ENCODE measurements at places on chromosomes 13 and 19.

DNA sequence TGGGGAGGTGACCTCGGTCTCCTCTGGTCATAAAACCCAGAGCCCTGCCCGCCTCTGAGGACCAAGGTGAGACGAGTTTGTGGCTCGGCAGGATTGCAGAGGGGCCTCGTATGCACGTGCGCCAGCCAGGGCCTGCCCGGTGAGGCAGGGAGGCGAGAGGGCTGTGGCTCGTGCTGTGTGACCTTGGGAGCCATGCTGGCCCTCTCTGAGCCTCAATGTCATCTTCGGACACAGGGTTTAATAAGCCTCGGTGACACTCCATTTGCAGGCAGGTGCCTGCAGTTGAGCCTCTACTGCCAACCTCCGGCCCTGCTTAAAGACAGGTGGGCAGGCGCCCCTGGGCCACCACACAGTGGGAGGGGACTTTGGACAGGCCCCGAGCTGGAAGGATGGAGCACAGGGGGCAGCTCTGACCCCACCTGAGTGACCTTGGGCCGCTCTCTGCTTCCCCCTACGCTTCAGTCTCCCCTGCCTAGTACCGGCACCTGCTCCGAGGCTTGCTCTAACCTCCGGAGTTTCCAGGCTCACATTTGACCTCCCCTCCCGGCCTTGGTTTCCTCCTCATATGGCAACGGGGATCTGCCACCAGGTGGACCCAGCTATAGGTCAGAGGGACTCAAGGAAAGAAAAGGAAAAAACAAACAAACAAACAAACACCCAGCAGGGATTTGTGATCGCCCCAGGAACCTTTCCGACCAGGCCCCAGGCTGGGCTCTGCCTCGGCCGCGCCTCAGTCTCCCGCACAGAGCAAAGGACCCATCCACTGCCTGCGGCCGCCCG is 3.1 kb downstream of the ZBTB7A start:
- DNase-seq, result no peak

- no peak for DNase-seq
Measured at GRCh38 chr19:55670280-55671053, 4.6 kb upstream of the EPN1 start.

DNA sequence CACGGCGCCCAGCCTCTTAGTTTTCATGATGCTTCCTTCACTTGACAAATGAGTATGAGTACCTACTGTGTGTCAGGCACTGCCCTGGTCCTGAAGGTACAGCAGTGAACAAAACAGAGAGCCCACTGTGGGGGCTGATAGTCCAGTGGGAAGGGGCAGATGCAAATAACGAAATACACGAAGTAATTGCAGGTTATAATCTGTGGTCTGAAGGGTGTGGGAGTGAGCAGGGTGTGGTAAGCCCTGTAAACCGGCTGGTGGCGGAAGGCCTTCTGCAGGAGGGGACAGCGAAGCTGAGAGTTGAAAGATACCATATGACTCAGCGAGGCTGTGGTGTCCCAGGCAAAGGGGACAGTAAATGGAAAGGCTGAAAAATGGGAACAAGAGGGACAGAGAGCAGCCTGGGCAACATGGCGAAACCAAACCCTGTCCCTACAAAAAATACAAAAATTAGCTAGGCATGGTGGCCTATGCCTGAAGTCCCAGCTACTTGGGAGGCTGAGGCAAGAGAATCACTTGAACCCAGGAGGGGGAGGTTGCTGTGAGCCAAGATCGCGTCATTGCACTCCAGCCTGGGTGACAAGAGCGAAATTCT is 60.5 kb downstream of the MAP4K1 start:
- no peak for DNase-seq

GRCh38 chr13:29182216-29182615 is 362.1 kb downstream of the MTUS2 start:
- DNase-seq, result no peak

GRCh38 chr13:44198826-44199225 is 174.8 kb upstream of the SERP2 start:
- no peak for DNase-seq

GRCh38 chr13:53357582-53357981 is 329.0 kb downstream of the OLFM4 start:
- no peak for DNase-seq

DNA sequence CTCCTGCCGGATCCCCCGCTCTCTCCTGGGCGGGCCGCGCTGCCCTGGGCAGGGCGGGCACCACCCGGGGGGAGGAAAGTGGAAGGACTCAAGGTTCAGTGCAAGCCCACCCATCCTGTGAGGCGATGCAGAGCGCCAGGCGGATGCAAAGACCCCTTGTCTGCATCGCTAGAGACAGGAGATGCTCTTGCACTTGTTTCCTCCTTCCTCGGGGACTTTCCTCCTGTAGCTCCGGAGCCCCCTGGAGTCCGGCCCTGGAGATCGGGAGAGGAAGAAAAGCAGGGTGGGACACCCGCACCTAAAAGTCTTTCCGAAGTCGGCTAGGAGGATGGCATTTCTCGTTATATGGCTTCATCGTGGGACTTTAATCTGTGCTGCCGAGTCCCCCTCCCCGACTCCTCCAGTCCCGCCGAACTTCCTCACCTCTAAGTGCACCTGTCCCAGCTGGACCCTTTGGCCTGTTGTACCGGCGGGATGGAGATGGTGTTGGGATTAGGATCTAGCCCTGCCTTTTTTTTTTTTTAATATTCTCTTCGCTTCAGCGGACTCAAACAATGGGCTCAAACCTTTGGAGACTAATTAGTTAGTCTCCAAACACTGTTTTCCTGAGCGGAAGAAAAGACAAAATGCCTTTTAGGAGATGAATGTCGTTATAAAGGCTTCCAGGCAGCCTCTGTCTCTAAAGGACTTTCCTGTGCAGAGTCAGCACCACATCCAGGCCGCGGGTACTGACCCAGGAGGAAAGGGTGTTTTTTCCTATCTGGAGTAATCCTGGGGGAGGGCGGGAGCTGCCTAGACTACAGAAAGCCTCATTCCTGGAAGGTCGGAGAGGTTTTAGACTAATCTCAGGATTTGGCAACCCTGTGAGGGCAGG is 725 bp downstream of the FAM124A start:
- DNase-seq, result no peak

DNA sequence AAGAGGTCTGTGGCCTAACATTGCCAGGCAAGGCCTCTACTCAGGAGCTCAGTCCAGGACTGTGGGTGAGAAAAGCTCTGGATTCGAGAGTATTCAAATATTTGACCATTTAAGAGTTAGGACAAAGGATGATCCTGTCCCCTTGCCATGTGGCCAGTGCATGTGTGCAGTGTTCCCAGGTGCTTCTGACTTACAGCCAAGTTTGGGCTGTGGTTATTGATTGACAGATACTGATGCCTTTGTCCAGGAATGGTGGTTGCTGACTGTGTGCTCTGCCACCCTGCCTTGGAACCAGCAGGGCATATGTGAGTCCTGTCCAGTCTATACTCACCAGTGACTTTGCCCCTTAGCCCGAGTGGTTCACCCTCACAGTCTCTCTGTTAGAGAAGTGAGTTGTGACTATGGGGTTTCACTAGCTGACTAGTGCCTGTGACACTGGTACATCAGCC is 51.9 kb downstream of the GARRE1 start:
- DNase-seq, result no peak

- no peak for DNase-seq
Measured at GRCh38 chr19:2982983-2983350, 5.6 kb downstream of the TLE6 start.

GRCh38 chr19:35395382-35396199 is 24.7 kb downstream of the GPR42 start:
- DNase-seq, result no peak

- no peak for DNase-seq
Measured at GRCh38 chr13:44169018-44169911, 204.4 kb upstream of the SERP2 start.

GRCh38 chr19:5977222-5977784 is 637 bp downstream of the RANBP3 start:
- DNase-seq, result no peak

All from stimulated activated CD4-positive, alpha-beta T cell treated with anti-CD3 and anti-CD28 coated beads, Interleukin-15, amount 100 ng/mL, for 48 hours (primary cell).